Cerebellar nuclear complex (tissue), 1 donor: ENCODE measurements at places on chromosomes 5 and 9.

GRCh38 chr9:136854842-136855460 lies 2.8 kb downstream of the MAMDC4 start:
- DNase-seq: no peak

DNA sequence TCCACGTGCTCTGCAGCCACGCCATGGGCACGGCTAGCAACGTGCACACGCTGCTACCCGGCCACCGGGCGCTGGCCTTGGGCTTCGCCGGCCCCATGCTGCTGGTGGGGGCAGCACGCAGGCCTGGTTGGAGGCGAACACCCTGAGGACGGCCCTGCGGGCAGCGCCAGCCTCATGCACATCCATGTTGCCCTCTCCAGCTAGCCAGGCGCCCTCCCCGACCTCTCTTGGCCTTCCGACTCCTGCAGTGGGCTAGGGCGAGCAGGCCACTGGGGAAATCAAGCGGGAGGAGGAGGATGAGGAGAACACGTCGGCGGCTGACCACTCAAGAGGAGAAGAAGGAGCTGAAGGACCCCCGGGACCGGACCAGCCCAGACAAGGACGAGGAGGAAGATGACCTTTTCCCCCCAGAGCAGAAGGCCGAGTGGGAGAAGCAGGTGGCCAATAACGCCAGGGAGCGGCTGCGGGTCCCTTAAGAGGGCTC lies 73.3 kb downstream of the INSL6 start:
- DNase-seq: no peak

DNA sequence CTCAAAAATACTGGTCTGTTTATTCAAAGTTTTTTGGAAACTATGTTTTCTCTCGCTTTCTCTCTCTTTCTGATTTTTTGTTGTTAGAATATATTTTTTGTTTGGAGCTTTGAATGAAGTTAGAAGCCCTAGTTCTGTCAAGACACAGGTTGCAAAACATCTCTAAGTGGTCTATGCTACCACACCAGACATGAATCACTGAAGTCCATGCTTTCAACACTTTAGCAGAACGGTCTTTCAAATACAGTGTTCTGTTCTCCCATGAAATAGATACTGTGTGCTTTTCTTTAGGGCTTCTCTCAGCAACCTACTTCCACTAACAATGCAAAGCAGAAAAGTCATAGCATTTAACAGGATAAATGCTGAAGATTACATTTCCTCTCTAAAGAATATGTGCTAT lies 392.5 kb downstream of the TMEM167A start:
- no peak for DNase-seq

DNA sequence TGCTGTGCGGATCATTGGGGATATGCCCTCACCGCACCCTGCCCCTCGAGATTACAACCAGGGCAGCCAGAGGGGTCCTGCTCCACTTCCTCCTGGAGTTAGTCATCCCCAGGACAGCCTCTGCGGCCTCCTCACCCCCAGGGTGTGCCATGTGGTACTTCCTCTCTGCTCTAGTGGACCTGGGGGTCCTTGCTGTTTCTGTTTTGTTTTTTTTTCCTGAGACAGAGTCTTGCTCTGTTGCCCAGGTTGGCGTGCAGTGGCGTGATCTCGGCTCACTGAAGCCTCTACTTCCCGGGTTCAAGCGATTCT lies 5.2 kb upstream of the FCN1 start:
- DNase-seq: no peak

DNA sequence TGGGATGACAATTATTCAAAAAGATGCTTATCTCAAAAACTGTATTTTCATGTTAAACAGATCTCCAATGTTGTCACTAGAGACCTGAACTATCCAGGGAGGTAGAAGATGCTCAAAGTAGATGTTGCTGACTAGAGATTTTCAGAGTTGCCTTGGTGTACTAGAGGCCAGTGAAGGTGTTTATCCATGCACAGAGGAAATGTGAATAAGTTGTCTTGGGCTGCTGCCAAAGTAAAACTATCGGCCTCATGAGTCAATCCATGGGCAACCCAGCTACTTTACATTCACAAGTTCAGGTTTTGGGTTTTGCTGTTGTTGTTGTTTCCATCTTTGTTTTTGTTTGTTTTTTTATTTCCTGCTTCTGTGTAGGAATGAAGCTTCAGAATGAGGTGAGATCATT lies 141.1 kb upstream of the RANBP3L start:
- no peak for DNase-seq

DNA sequence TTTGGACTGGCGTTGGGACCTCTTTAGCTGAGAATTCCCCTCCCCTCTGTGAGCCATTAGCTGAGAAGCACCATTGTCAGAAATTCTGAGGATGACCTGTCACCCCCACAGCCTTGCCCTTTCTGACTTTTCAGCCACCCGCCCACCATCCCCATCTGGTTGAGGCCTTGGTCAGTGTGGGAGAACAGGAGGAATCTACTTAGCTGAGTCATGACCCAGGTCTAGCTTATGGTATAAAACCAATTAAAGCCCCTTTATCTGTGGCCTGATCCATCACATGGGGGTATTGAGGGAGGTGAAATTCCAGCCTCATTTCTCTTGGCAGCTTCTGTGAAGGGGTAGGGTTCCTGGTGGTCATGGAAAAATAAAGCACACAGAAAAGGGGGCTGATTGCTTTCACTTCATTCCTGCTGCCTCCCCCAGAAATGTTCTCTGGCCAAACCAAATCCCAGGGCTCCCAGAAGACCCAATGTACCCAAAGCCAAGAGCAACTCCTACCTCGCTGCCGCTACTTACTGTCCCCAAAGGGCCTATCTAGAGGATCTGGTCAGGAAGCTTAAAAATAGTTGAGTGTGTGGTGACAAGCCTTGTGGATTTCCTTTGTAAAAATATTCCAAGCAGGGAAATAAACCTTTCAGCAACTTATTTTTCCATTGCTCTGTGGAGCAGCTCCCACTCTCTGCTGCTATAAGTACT lies 174.8 kb upstream of the TNC start:
- no peak for DNase-seq

GRCh38 chr9:134738869-134739659 lies 97.5 kb downstream of the COL5A1 start:
- no peak for DNase-seq

- DNase-seq: no peak
Measured at GRCh38 chr5:132867046-132867451, 607 bp downstream of the UQCRQ start.

DNA sequence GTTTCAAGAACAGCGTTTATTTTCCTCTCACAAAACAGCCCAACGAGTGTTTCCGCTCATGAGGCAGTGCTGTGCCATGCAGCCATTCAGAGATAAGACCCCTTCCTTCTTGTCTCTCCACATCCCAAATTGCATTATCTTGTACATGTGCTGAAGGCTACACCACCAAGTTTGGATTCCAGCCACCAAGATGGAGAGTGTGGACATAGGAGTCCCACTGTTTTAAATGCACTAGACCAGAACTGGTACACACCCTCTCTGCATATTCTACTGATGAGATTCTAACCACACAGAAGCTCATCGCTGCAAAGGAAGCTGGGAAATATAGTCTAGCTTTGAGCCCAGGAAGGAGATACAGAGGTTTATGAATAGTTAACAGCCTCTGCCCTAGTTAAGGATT lies 509.4 kb downstream of the NFIB start:
- DNase-seq: no peak

GRCh38 chr5:95838001-95838520 lies 15.5 kb upstream of the GLRX start:
- DNase-seq: no peak

DNA sequence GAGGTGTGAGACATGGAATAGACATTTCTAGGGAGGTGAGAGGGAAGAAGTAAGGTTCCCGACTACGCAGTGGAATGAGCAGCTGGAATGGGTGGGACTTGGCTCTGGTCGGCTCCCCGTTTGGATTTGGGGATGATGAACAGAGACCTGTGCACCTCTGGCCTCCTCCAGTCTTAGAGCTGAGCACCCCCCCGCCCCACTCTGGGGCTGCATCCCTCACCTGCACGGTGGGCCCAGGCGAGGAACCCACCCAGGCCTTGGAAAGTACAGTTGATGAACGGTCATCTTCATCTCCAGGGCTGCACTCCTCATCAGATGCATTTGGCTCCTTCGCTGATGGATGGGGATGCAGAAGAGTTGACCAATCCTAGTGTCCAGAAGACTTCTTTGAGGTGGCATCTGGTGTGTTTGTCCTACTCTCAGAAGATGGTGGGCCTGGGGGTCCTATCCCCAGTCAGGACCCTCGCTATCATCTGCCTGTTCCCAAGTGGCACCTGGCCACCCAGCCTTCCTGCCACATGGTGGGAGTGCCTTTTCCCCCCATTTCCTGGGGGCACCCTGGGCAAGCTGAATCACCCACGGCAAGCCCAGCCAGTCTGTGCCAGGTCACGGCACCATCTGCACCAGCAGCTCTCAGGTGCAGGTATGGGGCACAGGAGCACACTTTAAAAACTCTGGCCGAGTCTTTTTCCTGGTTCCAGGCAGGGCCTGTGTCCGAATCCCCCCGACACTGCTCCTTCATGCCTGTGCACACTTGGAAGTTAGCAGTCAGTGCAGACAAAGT lies 70.5 kb downstream of the GTF3C4 start:
- DNase-seq: no peak

GRCh38 chr9:1580215-1580614 lies 434.9 kb upstream of the SMARCA2 start:
- no peak for DNase-seq

DNA sequence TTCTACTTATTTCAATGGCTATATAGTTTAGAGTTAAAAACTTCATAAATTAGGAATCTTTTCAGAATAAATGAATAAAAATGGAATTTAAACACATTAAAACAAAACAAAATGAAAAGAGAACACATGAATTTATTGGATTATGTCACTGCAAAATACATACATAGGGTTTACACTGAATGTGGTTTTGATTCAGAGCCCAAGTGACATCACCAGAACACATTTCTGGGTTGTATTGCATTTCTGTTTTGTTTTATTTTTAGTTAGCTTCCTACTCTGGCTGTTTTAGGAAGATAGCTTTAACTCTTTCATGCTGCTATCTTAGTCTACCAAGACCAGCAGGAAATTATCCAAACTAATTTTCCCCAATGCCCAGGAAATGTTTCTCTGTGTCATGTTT lies 1935.0 kb downstream of the EFNA5 start:
- DNase-seq: no peak
